Activated B cell treated with CpG ODN at 0.5 μM for 24 hours (primary cell): ENCODE measurements at places on chromosomes 3 and 15.

GRCh38 chr3:122555275-122556071 lies 8.6 kb downstream of the PARP9 start:
- no peak for DNase-seq

GRCh38 chr15:78938658-78939488 lies 6.0 kb downstream of the CTSH start:
- no peak for DNase-seq

DNA sequence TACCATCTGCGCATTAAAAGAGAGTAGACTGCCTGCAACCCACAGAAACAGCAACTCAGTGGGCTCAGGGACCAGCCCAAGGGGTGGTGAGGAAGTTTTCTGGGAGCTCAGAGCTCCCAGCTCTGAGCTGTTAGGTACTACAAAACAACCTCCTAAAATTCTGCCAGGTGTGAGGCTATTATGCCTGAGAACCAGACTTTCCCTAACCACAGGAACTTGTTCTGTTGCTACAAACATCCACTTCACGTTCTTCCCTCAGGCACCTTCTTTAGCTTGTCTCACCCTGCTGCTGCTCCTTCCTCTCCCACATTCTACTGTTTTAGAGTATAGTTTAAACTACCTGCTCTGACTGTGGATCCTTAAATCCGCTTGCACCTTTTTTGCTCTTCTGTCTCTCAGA lies 399.4 kb downstream of the ROBO1 start:
- no peak for DNase-seq

GRCh38 chr3:176964661-176965060 lies 232.6 kb downstream of the TBL1XR1 start:
- DNase-seq: no peak

GRCh38 chr15:23695282-23695681 lies 8.2 kb upstream of the NDN start:
- DNase-seq: no peak
